ENCODE measurements at places on chromosomes 4 and X. TPM values are rescaled to one million over a fixed set of nuclear protein-coding genes. Genes with fewer than 3 reads are reported as not detected.

CHM gene
- polyA plus RNA-seq: 24.7 TPM

HERC5 gene
- polyA plus RNA-seq: 6.0 TPM

NPNT gene
- 187 TPM for polyA plus RNA-seq

STPG2 gene
- 0.53 TPM for polyA plus RNA-seq

SLC16A2 gene
- polyA plus RNA-seq: 28.8 TPM

PPEF2 gene
- not detected for polyA plus RNA-seq

SPANXN4 gene
- not detected for polyA plus RNA-seq

DUX4 gene
- polyA plus RNA-seq: not detected

BTK gene
- 4.0 TPM for polyA plus RNA-seq

PAGE2 gene
- not detected for polyA plus RNA-seq

ZXDA gene
- polyA plus RNA-seq: 5.1 TPM

ZFP92 gene
- 1.5 TPM for polyA plus RNA-seq

CSAG3 gene
- polyA plus RNA-seq: not detected

Data from renal cortex interstitium (tissue), 15 donors.